ENCODE measurements at places on chromosomes 3 and 15. TPM values are rescaled to one million over a fixed set of nuclear protein-coding genes. Genes with fewer than 3 reads are reported as not detected.
A peak's percentile ranks its signal among the peaks of the same experiment; 100 is the strongest.

DNA sequence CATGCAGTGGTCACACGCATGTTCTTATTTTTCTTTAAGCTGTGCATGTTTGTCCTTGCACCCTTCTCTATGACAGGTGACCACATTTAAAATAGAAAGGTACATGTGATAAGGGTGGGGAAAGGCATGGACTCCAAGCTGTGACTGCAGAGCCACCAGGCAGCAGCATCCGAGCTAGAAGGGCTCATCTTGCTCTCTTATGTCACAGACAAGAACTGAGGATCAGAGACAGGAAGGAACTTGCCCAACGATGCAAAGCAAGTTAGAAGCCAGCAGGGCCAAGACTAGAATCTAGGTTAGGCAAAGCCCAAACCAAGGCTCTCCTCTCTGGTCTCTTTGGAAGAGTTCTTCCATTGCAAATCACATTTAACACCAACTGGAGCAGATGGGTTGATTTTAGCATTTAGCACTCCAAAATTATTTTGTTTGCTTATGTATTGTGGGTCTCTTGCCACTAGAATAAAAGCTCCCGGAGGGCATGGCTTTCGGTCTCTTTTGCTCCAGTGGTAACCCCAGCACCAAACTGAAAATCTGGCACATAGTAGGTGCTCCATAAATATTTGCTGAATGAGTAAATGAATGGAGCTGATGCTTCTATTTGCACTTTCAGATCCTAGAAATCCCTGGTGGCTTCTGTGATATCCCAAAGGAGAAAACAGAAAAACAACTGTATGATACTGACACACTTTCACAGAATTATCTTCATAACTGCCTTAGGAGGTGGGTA, 84.3 kb downstream of the IQSEC1 start:
- H3K27ac ChIP-seq, result no peak overlapping the region
- no peak for DNase-seq
- no peak overlapping the region for H3K4me3 ChIP-seq
- peaks cover 40% of the 10 kb centered on the region for H3K27me3 ChIP-seq

The MEX3B gene
- 5.5 TPM for total RNA-seq

GRCh38 chr15:76391309-76391708, 54.7 kb downstream of the ISL2 start:
- no peak overlapping the region for H3K4me3 ChIP-seq
- DNase-seq, result no peak
- H3K27ac ChIP-seq, result no peak overlapping the region
- H3K27me3 ChIP-seq, result no peaks in the 10 kb centered on the region
- no peaks in the 10 kb centered on the region for H3K4me1 ChIP-seq

The OCA2 gene
- total RNA-seq, result not detected

GRCh38 chr3:66428733-66429132, 72.1 kb downstream of the LRIG1 start:
- H3K36me3 ChIP-seq, result no peaks in the 10 kb centered on the region
- no peaks in the 10 kb centered on the region for H3K27me3 ChIP-seq
- peaks cover 18% of the 10 kb centered on the region for H3K4me1 ChIP-seq
- peak overlapping the region; percentile 68 for H3K27ac ChIP-seq

The LMAN1L gene
- 0.80 TPM for total RNA-seq
